ENCODE measurements at places on chromosomes 2 and 18.

- peak; percentile 78 for DNase-seq
Observed at GRCh38 chr2:130823886-130824491, 12.7 kb upstream of the ARHGEF4 start.

- DNase-seq: no peak
Observed at GRCh38 chr2:66803726-66804125, 368.8 kb downstream of the MEIS1 start.

GRCh38 chr2:141399270-141399669, 731.5 kb downstream of the LRP1B start:
- DNase-seq: no peak

GRCh38 chr2:11024687-11025086, 113.0 kb downstream of the KCNF1 start:
- no peak for DNase-seq

- DNase-seq: no peak
Observed at GRCh38 chr2:231387904-231388724, 7.4 kb upstream of the B3GNT7 start.

DNA sequence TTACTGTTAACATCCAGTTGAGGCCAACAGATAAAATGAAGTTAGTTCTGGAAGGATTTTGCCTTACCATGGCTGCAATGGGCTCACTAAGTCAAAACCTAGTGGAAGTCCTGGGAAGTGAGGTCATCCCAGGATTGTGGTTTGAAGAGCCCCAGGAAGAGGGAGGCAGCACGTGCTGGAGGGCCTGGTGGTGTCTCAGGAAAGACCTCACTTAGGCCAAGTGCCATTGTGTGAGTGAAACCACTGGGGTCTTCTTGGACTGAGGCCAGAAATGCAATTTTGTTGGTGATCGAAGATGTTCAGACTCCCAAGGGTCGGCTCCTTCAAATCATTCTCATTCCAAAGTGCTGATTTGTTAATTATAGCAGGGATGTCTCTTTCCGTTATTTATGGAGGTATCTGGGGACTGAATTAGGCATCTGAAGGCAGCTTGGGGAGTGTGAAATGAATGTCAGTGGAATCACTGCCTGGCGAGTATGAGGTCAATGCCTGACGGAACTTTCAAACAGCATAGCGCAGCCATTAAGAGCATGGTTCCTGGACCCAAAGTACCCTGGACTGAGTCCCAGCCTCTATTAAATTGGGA, 60.0 kb downstream of the IL1R2 start:
- DNase-seq: no peak

DNA sequence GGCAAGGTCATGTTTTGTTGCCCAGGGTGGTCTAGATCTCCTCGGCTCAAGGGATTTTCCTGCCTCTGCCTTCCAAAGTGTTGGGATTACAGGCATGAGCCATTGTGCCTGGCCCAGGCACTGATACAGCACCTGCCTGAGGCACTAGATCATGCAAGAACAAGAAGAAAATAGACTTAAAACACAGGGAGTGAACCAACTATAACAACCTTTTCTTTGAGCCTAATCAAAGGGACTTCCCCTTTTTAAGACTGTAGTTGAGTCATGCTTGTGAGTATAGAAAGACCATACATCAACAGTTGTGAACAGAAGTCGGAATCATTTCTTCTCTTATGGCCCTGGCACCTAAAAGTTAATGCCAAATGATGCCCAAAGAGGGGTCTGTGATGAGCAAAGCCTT, 47.9 kb upstream of the MAPRE2 start:
- no peak for DNase-seq

- DNase-seq: no peak
Observed at GRCh38 chr2:237685408-237685807, 58.0 kb downstream of the LRRFIP1 start.

Data from activated T-cell treated with anti-CD3 and anti-CD28 coated beads, Interleukin-2, amount 50 U/mL, for 24 hours (primary cell).